CD4-positive, alpha-beta memory T cell (primary cell): ENCODE measurements at places on chromosomes 3 and 15.

- DNase-seq, result no peak
Observed at GRCh38 chr15:100767001-100767825, 112.4 kb upstream of the ALDH1A3 start.

DNA sequence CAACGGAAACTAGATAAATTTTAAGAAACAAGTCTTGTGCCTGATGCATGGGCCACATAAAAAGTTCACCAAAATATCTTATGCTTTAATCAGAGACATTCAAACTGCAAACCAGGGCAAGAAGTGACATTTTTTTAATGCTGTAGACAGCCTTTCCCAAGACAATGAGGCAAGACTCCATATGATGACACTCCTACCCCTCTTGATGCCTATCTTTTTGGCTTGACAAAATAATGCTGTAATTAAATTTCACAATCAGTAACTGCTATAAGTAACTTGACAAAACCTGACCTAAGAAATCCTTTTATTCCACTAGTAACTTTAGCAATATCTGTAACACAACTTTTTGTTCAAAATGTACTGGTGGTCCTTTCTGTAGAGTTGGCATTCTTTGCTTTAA, 48.7 kb downstream of the ECT2 start:
- DNase-seq, result no peak

DNA sequence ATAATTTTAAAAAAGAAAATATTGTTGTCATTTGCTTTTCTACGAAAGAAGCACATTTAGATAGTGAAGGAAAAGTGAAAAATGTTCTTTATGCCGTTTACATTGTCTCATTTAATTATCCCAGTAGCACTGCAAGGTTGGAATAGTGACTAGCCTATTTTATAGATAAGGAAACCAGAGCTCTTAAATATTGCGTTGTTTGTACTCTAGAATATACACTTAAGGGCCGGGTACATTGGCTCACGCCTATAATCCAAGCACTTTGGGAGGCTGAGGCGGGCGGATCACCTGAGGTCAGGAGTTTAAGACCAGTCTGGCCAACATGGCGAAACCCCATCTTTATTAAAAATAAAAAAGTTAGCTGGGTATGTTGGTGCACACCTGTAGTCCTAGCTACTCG, 127.5 kb downstream of the FNDC3B start:
- no peak for DNase-seq

GRCh38 chr15:35627696-35628095, 81.7 kb upstream of the DPH6 start:
- DNase-seq, result no peak

DNA sequence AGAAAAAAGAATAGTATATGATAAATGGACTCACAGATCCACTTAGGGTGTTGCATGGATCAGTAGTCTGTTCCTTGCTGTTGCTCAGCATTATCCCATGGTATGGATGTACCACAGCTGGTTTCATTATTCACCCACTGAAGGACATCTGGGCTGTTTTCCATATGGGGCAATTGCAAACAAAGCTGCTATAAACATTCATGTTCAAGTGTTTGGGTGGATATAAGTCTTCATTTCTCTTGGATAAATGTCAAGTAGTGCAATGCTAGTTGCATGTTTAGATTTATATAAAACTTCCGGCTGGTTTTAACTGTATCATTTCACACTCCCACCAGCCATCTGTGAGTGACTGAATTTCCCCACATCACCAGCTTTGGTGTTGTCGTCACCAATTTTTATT, 137.7 kb downstream of the ASB7 start:
- DNase-seq, result no peak

DNA sequence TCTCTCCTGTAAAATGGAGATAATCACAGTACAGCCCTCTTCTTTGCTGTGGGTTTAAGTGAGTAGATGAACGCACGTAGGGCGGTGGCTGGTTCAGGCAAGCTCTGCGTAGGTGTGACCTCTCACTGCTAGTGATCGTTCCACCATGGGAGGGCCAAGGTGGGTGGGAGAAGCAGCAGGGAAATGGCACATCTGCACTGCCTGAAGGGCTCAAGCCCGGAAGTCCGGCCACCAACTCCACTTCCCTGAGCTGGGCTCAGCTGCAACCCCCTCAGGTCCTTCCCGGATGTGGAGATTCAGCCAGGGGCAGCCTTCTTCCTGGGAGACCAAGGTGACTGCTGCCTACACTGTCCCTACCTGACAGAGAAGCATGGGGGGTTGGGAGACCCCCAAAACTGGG, 102.9 kb downstream of the ADCY5 start:
- no peak for DNase-seq

GRCh38 chr3:47000198-47000815, 20.8 kb downstream of the NBEAL2 start:
- DNase-seq, result no peak

DNA sequence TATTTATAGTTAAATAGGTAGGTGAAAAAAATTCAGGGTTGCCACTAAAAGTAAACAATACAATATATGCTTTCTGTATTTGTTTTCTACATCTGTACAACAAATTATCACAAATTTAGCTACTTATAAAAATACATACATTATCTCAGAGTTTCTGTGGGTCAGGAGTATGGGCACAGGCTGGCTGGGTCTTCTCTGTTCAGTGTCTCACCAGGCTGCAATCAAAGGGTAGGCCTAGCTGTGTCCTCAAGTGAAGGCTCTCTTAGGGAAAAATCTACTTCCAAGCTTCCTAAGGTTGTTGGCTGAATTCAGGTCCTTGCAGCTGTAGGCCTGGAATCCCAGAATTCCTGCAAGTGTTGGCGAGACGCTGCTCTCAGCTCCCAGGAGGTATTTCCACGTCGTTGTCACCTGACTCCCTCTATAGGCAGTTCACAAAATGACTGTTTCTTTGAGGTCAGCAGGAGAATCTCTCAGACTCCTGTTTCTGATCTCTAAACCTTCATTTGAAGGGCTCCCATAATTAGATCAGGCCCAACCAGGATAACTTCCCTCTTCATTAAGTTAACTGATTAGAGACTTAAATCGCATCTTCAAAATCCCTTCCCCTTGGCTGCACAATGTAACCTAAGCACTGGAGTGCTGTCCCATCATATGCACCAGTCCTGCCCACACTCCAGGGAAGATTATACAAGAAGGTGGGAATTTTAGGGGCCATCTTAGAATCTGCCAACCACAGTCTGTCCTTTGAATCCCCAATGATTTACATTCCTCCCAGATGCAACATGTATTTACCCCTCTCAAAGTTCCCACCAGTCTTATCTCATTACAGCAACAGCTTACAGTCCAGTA, 296.6 kb downstream of the SUCLG2 start:
- no peak for DNase-seq

GRCh38 chr15:91849749-91850161, 3.8 kb upstream of the SLCO3A1 start:
- peak; percentile 53 for DNase-seq

GRCh38 chr3:9793161-9793781, 389 bp downstream of the ARPC4 start:
- DNase-seq, result no peak

- DNase-seq, result no peak
Observed at GRCh38 chr3:89238846-89239245, 131.4 kb downstream of the EPHA3 start.

DNA sequence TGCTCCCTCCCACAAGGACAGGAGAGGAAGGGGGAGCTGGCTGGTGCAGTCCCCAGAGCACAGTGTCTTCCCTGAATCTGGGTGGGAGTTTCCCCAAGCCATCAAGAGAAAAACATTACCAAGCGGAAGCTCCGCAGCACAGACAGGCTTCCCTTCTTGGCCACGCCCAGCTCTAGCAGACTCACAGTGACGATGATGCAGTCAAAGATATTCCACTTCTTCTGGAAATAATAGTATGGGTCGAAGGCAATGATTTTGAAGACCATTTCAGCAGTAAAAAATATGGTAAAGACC, 76.7 kb downstream of the SCN10A start:
- no peak for DNase-seq

- no peak for DNase-seq
Observed at GRCh38 chr15:76844096-76844495, 61.0 kb downstream of the SCAPER start.

GRCh38 chr3:112247350-112247749, 46.7 kb downstream of the SLC9C1 start:
- no peak for DNase-seq

- DNase-seq, result no peak
Observed at GRCh38 chr3:21847005-21847404, 96.0 kb upstream of the ZNF385D start.

DNA sequence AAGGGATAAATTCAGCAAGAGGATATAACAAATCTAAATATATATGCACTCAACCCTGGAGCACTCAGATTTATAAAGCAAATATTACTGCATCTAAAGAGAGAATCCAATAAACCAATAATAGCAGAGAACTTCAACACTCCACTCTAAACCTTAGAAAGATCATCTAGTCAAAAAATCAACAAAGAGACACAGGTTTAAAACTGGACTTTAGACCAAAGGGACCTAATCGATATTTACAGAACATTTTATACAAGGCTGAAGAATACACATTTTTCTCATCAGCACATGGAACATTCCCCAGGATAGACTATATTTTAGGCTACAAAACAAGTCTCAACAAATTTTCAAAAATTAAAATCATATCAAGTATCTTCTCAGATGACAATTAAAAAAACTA, 379.0 kb downstream of the GBE1 start:
- no peak for DNase-seq

- DNase-seq, result no peak
Observed at GRCh38 chr15:59104602-59104911, 389 bp upstream of the CCNB2 start.

DNA sequence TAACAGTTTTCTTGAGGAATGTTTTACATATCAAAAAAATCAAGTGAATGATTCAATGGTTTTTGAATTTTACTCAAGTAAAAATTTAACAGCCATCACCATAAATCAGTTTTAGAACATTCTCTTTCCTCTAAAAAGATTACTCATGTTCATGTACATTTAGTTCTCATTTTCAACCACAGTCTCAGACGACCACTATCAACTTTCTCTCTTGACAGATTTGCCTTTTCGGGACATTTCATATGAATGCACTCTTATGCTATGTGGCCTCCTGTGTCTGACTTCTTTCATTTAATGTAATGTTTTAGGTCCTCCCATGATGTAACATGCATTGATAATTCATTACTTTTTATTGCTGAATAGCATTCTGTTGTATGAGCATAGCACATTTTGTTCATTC, 309.3 kb upstream of the PLSCR5 start:
- DNase-seq, result no peak

- DNase-seq, result no peak
Observed at GRCh38 chr15:89379818-89380217, 45.2 kb upstream of the POLG start.

DNA sequence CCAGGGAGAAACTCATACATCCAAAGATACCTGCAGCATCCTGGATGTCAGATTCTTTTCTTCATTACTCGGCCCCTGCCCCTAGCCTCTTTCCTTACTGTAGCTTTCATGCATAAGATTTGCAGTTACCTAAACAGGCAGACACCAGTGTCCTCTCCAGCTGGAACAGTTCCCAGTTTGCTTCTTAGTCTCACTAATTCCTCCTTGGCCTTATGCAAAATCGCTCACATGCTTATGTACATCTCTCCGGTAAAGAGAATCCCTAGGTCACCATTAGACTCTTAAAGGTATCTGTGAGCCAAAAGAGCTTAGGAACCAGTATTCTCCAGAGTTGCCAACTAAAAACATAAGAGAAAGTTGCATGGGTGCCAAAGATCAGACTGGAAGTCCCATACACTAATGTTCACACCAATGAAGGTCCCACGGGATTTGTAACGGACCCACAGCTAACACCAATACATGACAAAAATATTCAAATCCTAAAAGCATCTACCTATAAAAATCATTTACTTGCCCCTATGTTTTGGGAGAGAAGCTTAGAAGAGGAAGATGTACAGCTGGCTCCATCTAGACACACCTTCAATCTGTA, 66.6 kb downstream of the CBLB start:
- no peak for DNase-seq

DNA sequence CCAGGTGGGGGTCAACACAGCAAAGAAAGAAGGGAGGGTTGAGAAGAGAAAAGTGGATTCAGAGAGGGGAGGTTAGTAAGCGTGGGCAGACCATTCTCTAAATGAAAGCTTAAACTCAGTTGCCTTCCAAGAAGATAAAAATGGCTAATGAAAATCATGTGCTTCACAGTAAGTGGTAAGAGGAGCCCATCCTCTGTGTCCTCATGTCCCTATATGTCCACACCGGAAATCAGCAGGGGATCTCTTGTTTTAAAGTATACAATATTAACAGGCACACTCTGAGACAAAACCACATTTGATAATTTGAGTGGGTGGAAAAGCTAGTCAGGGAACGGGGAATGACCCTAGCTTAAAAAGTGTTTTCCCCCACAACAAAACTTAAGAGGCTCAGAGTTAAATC, 4.4 kb upstream of the FOXP1 start:
- DNase-seq, result no peak

DNA sequence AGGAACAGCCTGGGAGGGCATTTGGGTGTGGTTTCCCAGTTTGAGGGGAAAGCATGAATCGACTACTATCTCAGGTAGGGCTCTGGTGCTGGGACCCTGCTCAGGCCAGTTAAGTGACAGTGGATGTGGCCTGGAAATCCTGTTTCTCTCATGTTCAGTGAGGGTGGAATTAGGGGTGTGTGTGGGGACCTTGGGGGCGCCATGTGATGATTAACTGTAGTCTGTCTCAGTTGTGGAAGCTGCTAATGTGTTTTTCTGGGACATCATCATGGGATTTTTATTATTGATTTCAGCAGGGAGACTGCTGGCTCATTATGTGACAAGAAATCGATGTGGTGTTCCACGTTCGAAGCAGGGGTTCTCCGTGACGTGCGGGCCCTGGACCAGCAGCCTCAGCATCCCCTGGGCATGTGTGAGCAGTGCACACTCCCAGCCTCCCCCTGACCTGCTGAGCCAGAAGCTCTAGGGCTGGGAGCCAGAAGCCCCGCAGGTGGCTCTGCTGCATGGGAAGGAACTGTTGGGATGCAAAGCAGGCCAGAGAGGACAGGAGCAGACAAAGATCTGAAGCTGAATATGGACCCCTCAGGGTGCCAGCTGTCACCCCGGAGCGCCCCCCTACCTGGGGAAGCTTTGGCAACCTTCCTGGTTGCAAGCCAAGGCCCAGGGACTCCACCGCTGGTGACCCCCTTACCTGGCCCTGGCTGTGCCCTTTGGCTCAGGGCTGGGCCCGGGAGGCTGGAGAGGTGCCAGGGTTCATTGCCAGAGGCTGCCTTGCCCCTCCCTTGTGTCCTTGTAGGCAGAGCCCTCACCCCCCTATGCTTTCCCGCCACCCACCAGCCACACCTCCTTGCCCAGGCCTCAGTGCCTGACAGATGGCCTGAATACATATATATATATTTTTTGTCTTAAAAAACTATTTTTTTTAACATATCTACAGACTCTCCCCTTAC, 149.8 kb downstream of the APBA2 start:
- no peak for DNase-seq

GRCh38 chr3:115667738-115668065, 44.4 kb downstream of the GAP43 start:
- no peak for DNase-seq

GRCh38 chr3:69811452-69812401, 72.5 kb downstream of the MITF start:
- DNase-seq, result no peak

- DNase-seq, result no peak
Observed at GRCh38 chr3:119375510-119375909, 81.3 kb downstream of the ARHGAP31 start.
